Immature natural killer cell (primary cell): ENCODE measurements at places on chromosomes 12 and 14. TPM values are rescaled to one million over a fixed set of nuclear protein-coding genes. Genes with fewer than 3 reads are reported as not detected.

DNA sequence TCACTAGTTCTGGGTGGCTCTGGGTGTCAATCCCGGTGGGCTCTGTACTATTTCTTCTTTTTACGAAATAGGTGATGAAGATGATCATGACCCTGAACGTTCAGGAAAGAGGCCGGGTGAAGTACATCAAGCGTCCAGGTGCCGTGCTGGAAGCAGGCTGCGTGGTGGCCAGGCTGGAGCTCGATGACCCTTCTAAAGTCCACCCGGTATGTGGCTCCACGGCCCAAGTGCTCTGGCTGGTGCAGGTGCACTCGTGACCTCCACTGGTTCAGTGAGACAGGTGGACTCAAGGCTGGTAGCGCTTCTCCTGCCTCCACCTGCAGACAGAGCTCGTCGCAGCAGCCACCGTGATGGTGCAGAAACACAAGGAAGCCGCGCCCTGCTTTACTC, 85.1 kb downstream of the ACACB start:
- no peaks in the 10 kb centered on the region for H3K27me3 ChIP-seq
- no peak overlapping the region for H3K4me3 ChIP-seq
- no peak overlapping the region for H3K27ac ChIP-seq
- DNase-seq, result no peak

DNA sequence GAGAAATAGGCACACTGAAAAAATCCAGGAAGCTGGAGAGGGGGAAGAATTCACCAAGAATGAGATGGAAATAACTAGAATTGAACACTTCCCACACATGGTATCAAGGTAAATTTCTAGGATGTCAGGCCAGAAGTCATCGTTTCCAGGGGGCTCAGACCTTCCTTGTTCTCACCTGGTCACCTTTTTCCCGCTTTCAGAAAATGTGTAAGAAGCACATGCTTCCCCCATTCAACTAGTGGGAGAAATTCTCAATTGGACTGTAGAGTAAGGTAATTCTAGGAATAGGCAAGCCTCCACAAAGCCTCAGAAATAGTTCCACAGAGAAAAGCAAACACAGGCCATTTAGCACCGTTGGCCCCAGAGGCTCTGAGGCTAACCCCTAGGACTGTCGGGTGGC, 2.8 kb upstream of the PTMS start:
- H3K36me3 ChIP-seq, result no peaks in the 10 kb centered on the region
- no peak for DNase-seq
- H3K4me3 ChIP-seq, result no peak overlapping the region
- H3K4me1 ChIP-seq, result peaks cover 31% of the 10 kb centered on the region
- peaks cover 14% of the 10 kb centered on the region for H3K27me3 ChIP-seq
- no peak overlapping the region for H3K27ac ChIP-seq

DNA sequence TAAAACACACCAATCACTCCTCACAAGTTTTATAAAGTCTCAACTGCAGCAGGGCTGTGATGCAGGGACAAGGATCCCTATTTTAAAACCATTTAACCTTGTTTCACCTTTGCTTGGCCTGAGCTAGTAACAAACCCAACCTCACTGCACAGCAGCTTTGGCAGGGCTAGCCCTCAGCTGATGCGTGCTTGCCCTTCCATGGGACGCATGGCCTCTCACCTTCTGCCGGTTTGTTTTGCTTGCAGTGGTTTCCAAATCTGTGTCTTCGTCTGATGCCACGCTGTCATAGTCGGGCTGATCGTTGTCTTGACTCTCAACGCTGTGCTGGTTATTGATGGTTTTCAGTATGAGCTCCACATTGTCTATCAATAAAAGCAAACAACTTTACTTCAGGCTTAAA, 43.3 kb downstream of the GIT2 start:
- H3K27ac ChIP-seq, result no peak overlapping the region
- peaks cover 35% of the 10 kb centered on the region for H3K36me3 ChIP-seq
- H3K4me1 ChIP-seq, result no peaks in the 10 kb centered on the region
- no peak for DNase-seq
- no peak overlapping the region for H3K4me3 ChIP-seq

DNA sequence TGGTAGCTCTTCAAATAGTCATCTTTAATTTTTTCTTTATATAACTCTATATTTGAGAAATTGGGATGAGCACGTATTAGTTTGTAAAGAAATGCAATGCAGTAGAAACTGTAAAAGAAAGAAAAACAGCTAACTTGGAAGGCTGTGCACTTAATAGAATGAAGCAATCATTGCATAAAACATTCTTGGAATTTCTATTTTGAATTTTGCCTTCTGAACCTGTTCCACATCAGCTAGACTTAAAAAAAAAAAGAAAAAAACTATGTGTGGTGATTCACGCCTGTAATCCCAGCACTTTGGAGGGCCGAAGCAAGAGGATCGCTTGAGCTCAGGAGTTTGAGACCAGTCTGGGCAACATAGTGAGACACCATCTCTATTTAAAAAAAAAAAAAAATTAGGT, 29.4 kb downstream of the SCN8A start:
- H3K4me3 ChIP-seq, result no peak overlapping the region
- H3K27ac ChIP-seq, result no peak overlapping the region
- no peak for DNase-seq
- H3K27me3 ChIP-seq, result peaks cover 9% of the 10 kb centered on the region
- no peaks in the 10 kb centered on the region for H3K36me3 ChIP-seq

DNA sequence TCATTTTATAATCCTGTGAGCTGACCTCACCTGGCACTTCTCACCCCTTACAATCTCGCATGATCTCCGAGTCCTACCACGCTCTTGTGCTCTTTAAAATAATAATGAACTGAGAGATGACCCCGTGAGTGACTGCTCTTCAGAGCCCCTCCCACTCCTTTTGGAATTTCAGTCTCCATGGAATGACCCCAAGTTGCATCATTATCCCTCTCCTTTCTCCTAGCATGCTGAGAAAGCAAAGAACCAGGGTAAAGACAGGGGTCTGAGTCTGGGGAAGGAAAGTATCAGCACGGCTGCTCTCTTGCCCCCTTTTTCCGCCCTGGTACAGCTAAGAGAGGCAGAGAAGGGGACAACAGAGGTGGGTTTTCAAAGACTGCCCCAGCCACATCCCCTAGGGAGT, 178.3 kb upstream of the PLEKHA5 start:
- H3K4me3 ChIP-seq, result no peak overlapping the region
- peaks cover 2% of the 10 kb centered on the region for H3K27me3 ChIP-seq
- no peaks in the 10 kb centered on the region for H3K36me3 ChIP-seq
- H3K4me1 ChIP-seq, result no peaks in the 10 kb centered on the region

DNA sequence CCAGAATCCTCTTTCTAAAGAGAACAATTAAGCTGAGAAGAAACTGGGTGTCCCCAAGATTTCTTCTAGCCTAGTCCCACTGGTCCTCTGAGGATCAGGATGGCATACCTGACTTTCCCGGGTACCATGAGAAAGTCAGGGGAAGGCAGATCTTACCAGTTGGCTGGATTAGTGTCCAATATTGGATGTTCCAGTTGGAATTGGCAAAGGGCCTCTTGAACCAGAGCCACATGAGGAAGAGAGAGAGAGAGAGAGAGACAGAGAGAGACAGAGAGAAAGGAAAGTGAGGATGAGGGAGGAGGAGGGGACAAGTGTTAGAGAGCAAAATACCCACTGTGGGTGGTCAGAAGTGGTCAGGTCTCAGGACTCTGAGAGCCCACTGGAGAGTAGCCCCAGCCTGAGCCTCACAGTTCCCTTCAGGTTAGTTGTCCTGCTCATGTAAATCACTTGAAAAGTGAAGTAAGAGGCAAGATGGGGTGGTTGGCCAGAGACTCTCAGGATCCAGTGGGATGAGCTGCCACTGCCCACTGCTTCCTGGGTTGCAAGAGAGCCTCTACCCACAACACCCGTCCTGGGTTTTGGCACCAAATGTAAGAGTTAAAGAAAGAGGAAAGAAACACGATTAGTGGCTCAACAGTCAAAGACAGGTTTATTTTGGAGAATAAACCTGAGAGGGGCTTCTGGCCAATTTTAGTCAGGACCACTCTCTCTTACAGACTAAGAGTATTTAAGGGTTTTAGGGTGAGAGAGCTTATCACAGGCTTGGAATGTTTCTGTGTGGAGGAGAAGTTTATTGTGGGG, 28.4 kb upstream of the A2M start:
- no peak for DNase-seq
- H3K4me3 ChIP-seq, result no peak overlapping the region
- peaks cover 40% of the 10 kb centered on the region for H3K4me1 ChIP-seq
- H3K36me3 ChIP-seq, result peaks cover 26% of the 10 kb centered on the region

DNA sequence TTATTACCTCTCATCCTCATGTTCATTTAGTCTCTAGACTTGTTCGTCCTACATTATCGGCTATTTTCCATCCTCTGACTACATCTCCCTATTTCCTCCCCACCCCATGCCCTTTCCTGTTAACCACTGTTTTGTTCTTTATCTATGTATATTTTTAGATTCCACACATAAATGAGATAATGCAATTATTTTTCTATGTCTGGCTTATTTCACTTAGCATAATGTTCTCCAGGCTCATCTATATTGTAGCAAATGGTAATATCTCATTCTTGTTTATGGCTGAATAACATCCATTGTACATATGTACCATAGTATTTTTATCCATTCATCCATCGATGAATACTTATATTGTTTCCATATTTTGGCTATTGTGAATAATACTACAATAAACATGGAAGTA, 84.6 kb upstream of the PTPRR start:
- no peak overlapping the region for H3K4me3 ChIP-seq
- peaks cover 3% of the 10 kb centered on the region for H3K27me3 ChIP-seq
- H3K27ac ChIP-seq, result no peak overlapping the region
- no peaks in the 10 kb centered on the region for H3K36me3 ChIP-seq
- no peak for DNase-seq
- H3K4me1 ChIP-seq, result no peaks in the 10 kb centered on the region

- H3K27me3 ChIP-seq, result no peaks in the 10 kb centered on the region
- H3K36me3 ChIP-seq, result no peaks in the 10 kb centered on the region
- no peaks in the 10 kb centered on the region for H3K4me1 ChIP-seq
- H3K27ac ChIP-seq, result no peak overlapping the region
Observed at GRCh38 chr14:52077256-52077979, 8.6 kb upstream of the NID2 start.

- no peak overlapping the region for H3K27ac ChIP-seq
- H3K27me3 ChIP-seq, result peaks cover 6% of the 10 kb centered on the region
- H3K36me3 ChIP-seq, result no peaks in the 10 kb centered on the region
- H3K4me1 ChIP-seq, result no peaks in the 10 kb centered on the region
Observed at GRCh38 chr12:131049549-131050339, 96.0 kb downstream of the ADGRD1 start.

DNA sequence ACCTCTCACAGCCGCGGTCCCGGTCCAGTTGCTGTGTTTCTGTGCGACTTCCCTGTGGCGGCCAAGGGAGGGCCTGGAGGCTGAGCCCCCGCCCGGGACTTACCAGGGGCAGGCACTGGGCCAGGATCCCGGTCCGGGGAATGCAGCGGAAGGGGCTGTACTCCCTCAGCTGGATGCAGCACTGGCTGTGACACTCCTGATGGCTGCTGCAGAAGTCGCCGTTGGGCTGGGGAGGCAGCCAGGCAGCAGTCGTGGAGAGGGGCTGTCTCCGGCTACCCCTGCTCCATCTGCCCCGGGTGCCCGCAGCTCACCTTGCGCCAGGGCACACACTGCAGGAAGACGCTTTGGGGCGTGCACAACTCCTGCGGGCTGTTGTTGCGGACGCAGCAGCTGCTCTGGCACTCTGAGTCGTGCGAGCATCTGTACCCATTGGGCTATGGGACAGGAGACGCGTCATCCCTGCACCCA, 6.2 kb downstream of the LRCOL1 start:
- no peaks in the 10 kb centered on the region for H3K36me3 ChIP-seq
- no peak for DNase-seq
- no peak overlapping the region for H3K4me3 ChIP-seq
- H3K27ac ChIP-seq, result no peak overlapping the region
- H3K4me1 ChIP-seq, result peaks cover 14% of the 10 kb centered on the region

Gene PLCZ1
- not detected for polyA plus RNA-seq

Gene KRT82
- not detected for polyA plus RNA-seq
